ENCODE measurements at places on chromosomes 2 and 18.

DNA sequence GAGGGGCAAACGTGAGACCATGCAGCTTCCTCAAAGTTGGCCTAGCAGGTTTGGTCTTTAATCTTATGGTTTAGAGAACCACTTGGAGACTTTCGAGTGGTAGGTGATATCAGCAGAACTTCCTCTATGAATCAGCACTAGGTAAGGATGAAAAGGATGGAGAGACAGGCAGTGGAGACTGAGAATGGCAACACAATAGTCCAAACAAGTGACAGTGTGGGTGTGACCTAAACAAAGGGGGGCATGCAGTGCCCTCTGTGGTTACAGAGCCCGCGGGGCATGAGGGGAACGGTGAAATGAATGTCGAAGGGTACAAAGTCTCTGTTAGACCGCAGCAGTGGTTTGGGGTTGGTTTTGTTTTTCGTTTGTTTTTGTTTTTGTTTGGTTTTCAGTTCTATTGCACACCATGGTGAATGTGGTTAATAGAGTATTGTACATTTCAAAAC, 143.9 kb downstream of the L3MBTL4 start:
- DNase-seq, result no peak

GRCh38 chr2:64477037-64477436, 23.1 kb downstream of the LGALSL start:
- no peak for DNase-seq

DNA sequence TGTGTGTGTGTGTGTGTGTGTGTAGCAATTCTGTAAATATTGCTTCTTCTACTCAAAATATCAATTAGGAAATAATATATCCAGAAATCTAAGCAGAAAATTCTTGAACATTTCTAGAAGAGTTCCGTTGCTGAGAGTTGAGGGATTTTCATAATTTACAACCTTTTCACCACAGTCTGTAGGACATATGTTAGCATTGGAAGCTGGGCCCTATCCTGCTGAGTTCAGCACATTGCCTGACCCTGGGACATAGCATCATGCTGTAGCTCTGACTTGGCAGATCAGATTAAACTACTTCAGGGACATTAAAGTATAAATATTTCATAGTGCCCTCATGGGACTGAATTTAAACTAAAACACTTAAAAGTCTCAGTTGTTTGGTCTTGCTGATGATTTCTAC, 129.2 kb upstream of the KCNH7 start:
- no peak for DNase-seq

GRCh38 chr2:109690457-109690821, 76.3 kb downstream of the SOWAHC start:
- no peak for DNase-seq

DNA sequence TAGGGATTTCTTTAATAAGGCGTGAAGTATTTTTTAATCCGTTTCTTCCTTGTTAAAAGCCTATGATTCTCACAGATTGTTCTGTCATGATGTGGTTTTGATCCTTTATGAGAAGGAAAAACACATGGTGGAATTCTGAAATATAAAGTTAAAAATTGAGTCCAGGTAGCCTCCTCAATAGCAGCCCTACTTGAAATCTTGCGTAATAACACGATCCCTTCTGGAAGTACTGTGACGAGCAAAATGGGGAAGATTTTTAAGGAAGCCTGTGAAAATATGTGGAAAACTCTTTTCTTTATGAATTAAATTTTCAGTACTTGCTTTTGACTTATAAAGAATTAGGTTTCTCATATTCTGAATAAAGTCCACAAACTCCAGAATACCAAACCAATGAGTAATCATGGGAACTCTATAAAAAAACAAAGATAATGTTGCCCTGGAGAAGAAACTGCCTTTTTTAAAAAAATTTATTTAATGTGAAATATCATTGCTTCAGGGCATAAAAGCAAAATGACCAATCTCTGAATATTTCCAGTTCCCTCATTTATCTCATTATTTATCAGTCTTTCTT, 476.4 kb upstream of the ZEB2 start:
- DNase-seq, result no peak

DNA sequence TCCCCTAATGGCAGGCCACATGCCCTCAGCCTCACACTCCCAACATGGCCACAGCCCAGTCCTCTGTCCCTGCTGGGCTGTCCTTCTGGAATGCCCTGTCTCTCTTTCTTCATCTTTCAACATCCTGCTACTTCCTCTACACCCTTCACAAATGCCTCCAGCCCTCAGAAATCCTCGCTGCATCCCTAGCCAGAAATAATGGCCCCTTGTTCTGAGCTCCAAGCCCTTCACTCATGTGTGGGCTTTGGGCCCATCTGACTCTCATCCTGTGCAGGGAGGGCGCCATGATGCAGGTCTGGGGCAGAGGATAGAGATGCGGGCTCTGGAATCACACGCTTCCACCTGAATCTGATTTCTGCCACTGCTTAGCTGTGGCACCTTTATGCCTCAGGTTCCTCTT, 181.9 kb downstream of the TNS1 start:
- no peak for DNase-seq

DNA sequence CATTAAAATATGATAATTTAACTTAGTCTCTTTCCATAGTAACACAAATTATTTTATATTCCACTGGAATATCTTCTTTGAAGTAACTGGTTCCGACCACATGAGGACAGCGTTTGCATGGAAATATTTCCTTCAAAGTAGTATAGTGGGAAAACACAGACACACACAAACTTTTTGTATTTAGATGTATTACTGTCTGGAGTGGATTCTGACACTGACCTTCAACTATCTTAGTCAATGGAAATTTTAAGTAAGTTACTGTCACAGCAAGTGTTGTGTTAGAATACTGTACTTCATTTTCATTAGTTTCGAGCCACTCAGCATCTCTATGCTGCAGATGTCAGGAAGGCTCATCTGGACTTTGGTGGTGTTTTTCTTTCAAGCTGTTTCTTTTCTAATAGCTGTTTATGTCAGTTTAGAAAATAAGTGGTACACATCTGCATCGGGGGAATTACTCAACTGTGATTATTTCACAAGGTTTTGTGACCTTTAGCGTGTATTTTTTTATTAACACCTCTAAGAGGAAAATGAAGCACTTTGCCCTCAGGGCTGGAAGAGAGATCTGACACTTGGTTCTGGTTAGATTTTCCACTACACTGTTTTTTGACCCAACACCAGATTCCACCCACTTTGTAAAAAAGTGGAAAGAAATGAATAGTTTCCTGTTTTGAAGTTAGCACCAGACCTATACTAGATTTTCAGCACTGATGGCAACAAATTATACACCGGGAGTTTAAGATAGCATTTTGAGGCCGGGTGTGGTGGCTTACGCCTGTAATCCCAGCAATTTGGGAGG, 18.9 kb upstream of the THOC1 start:
- no peak for DNase-seq

GRCh38 chr2:65438137-65438899, 5.9 kb upstream of the SPRED2 start:
- no peak for DNase-seq

DNA sequence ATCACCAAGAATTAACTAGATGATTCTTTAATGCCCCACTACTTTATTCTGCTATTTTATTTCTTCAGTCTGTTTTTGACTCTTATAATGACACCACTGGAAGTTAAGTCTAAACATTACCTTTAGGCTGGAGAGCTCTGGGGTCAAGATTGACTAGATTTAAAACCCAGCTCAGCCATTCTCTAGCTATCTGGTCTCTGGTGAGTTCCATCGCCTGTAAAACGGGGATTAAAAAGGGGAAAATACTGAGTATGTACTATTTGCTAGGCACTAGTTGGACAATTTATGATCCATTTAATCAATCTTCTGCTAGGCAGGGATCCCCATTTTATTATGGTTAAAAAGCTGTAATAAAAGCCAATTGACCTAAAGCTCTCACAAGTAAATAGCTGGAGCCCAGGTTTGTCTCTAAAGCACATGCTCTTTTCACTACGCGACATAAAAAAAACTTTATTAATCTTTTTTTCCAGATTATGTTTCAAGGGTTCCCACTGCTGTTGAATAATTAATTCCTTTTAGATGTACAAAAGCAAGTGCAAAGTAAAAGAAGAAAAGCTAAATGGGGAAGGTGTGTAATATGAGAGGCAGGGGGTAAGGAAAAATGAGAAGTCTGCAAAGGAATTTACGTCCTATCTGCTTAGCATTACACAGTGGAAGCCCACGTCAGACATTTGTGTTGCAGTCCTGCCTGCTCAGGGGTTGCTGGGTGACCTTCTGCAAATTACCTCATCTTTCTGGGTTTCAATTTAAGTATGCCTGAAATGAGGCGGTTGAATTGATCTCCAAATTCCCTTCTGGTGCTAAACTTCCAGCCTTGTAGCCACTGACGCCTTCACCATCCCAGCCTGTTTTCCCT, 918 bp upstream of the NABP1 start:
- DNase-seq, result no peak

- DNase-seq, result no peak
Observed at GRCh38 chr2:85601771-85602475, 575 bp downstream of the TMEM150A start.

- no peak for DNase-seq
Observed at GRCh38 chr2:75589391-75590105, 28.8 kb upstream of the EVA1A start.

DNA sequence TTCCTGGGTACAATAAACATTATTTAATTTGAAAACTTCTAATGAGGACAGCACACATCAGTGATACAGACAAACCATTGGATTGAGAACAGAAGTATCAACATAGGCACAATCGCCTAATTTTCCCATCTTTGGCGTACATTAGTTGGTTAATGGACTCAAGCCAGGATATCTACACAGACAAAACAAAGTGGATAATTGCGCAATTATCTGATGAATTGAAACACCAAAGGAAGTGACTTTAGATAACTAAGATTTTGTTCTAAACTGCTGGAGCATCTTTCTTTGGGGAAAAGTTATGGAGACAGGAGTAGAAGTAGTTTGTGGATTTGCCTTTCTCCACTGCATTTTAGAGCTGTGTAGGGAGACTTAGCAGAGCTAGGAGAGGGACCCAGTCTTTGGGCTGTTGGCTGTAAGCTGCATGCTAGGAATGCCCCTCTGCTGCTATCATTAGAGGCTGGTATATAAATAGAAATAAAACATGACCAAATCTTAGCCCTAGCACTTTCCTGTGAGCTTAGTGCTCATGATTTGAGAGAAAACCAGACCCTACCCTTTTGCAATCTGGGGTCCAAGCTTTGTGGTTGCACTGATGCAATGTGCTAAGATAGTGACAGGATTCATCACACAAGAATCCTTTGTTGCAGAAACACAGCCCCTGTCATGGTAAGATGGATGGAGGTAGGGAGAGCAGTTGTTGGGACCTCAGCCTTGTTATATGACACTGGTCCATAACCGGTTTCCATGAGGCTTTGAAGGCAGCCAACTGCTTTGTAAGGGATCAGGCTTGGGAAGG, 264.5 kb upstream of the PIK3C3 start:
- DNase-seq, result no peak

DNA sequence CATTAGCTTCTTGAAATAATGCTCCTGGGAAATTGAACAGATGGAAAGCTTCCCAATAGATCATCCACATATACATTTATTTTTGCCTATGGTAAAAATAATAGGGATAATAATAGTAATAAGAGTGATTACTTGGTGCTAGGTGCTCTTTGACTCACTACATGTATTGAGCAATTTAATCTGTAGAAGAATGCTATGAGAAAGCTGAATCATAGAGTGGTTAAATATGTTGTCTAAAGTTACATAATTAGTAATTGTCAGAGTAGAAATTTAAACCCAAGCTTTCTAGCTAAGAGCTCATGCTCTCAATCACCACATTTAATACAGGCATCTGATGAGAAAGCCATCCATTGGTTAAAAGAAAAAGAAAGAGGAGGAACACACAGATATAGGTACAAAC, 590.5 kb upstream of the SLC8A1 start:
- DNase-seq, result no peak

DNA sequence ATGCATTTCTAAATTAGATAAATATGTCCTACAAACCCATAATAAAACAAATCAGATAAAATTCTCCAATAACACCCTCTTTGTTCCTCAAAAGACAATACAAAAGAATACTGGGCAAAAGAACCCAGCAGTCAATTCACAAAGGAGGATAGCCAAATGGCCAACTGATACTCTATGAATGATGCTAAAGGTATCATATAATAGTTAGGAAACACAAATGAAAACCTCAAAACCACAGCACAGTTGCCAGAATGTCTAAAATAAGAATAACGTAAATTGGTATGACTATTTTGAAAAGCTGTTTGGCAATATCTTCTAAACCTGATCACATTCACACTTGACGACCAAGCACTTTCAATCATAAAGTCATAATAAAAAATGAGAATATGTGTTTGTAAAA, 315.4 kb downstream of the CDH7 start:
- no peak for DNase-seq

GRCh38 chr2:112902816-112903215, 8.1 kb upstream of the IL37 start:
- no peak for DNase-seq

DNA sequence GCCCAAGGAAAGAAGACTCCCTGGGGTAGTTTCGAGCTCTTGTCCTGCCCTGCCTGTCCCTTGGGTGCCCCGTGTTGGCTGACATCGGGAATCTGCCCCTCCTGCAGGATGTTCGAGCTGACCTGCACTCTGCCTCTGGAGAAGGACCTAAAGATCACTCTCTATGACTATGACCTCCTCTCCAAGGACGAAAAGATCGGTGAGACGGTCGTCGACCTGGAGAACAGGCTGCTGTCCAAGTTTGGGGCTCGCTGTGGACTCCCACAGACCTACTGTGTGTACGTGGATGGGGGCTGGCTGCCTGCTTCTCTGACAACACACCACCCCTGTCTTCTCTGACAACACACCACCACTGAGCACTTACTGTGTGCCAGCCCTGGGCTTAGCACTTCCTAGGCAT, 210.8 kb downstream of the DYSF start:
- no peak for DNase-seq

- DNase-seq, result no peak
Observed at GRCh38 chr2:148622366-148622765, 22.2 kb upstream of the EPC2 start.

GRCh38 chr2:36184848-36185247, 170.7 kb upstream of the CRIM1 start:
- no peak for DNase-seq

GRCh38 chr18:74773171-74773624, 175.5 kb downstream of the ZNF407 start:
- no peak for DNase-seq

- DNase-seq, result no peak
Observed at GRCh38 chr18:34626404-34627136, 83.5 kb upstream of the DTNA start.
